Activated T-cell treated with anti-CD3 and anti-CD28 coated beads for 24 hours (primary cell): ENCODE measurements at places on chromosomes 12 and 14.

DNA sequence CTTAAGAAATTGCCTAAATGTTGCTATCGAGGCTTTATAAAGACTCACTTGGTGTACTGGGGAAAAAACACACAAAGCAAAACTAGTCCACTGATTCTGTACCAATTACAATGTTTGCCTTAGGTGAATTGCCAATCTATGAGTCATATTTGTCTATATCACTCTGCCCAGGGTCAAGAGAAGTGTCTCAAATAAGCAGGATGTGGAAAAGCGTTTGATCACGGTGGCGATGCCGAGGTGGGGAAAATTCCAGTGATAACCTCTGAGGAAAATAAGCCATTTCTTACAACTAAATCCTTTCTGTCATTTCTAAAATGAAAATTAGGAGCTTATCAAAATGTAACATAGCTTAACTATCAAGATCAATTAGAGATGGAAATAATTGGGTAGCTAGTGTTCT, 148.6 kb upstream of the DIO3 start:
- DNase-seq: no peak

GRCh38 chr14:76151398-76152332, at the start of gene GPATCH2L:
GPATCH2L (plus strand) TSS chr14:76151922; CDS start chr14:76154364, 2,442 bp downstream.
- DNase-seq: peak; percentile 98

- no peak for DNase-seq
Measured at GRCh38 chr14:103143506-103143905, 20.2 kb downstream of the TNFAIP2 start.

GRCh38 chr12:127664901-127665300, 602.1 kb upstream of the TMEM132C start:
- no peak for DNase-seq

DNA sequence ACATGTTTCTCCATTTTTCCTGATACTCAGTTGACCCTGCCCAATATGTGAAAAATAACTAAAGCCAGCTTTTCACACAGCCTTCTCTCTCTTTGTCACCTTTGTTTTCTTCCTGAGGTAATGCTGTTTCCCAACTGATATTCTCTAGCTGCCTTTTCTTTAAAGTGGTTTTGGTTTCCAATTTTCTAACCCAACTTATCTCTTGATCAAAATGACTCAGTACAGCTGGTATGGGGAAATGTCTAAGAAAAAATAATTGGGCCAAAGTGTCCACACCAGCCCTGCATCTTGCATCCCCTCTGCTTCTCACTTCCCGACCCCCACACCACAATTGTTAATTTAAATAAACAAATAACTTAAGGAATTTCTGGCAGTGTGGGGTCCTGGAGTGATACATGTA, 193.8 kb downstream of the SYT1 start:
- no peak for DNase-seq

GRCh38 chr12:50728841-50729240, 35.1 kb upstream of the ATF1 start:
- no peak for DNase-seq

DNA sequence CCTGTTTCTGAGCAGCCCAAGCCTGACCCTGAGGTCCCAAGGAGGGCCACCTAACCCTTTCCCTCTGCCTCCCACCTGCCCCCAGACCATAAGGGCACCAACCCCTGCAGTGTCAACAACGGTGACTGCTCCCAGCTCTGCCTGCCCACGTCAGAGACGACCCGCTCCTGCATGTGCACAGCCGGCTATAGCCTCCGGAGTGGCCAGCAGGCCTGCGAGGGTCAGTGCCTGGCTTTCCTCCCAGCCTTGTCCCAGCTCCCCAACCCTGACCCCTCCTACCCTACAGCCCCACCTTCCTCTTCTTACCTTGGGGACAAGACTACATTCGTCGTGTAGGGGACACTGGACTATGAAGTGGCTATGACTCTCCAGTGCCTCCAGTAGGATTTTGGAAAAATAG, 33.7 kb upstream of the LRP1-AS start:
- no peak for DNase-seq

DNA sequence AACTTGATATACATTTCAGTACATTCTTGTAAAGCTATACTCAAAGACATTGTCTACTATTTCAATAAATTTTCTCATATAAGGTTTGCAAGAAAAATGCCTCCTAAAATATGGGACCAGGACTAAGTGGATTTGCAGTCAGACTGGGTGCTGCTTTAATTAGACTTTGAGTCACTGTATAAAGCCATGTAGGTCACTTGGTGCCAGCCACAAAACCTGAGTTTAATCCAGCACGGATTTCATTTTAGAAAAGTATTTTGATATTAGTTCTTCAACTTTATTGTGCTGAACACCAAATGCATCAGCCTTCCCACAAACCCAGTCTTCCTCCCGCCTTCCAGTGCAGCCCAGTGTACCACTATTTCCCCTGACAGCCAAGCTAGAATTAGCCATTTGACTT, 9.9 kb upstream of the NID2 start:
- DNase-seq: no peak

DNA sequence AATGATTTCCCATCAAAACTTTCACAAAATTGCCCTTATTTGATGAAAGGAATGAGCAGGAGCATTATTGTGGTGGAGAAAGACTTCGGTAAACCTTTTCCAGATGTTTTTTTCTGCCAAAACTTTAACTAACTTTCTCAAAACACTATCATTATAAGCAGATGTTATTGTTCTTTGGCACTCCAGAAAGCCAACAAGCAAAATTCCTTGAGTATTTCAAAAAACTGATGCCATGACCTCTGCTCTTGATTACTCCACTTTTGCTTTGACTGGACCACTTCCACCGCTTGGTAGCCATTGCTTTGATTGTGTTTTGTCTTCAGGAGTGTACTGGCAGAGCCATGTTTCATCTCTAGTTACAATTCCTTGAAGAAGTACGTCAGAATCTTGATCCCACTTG, 29.7 kb upstream of the RAB21 start:
- no peak for DNase-seq

GRCh38 chr12:21169878-21170472, 39.0 kb downstream of the SLCO1B1 start:
- DNase-seq: peak; percentile 1

- DNase-seq: no peak
Measured at GRCh38 chr12:103470664-103471063, 25.1 kb downstream of the C12orf42 start.
